ENCODE measurements at places on chromosomes 1 and 21.
A peak's percentile ranks its signal among the peaks of the same experiment; 100 is the strongest.

DNA sequence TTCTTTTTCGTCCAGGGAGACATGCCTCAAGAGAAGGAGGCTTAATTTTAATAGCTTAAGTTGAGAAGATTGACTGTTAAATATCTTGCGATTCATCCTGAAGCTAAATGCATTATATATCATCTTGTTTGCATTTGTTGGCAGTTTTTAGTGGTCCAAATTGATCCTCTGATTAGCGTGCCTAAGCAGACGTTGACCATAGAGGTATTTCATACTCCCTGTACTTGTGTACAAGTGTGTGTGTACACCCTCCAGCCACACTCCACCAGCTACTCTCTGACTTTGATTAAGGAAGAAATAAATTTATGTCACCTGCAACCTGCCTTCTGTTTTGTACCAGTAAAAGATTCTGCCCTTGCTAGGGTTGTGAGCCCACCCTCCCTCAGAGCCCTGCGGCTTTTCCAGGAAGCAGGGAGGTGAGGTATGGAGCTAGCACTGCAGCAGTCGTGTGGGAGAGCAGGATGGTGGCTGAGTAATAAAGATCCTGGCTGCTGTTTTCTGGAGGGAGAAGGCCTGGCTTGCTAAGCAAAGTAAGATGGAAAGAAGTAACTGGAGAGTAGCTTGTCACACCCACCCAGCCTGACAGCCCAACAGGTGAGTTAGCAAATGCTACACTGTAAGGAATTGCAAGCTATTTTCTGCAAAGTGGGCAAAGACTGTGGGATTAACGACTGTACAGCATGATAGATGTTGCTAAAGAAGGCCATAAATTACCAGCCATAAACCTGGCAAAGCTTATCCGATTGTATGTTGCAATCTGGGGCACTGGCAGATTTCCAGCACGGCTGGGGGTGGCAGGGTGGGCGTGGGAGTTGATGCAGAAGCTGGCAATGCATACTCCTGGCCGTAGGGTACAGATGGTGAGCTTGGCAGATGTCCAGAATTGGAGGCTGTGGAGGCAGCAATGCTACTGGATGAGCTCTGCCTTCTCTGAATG, 170.2 kb downstream of the TNR start:
- DNase-seq, result no peak

- no peak for DNase-seq
These were observed 11.6 kb downstream of the PCBP3 start for GRCh38 chr21:45655124-45655523.

DNA sequence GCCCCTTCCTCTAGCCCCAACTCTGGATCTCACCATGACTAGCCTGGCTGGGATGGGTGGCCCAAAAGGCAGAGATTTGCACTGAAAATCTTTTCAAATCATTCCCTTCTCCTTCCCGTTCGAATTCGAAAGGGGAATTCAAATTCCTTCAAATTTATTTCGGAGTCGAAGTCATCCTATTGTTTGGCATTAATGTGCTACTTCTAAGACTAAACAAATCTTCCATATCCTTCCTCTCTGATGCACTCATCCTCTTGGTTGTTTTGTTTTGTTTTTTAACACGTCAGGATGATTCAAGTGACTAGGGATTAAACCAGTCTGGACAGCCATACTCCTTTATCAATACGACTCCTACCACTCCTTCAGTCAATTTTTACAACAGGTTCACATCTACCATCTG, 95.5 kb upstream of the SGIP1 start:
- no peak for DNase-seq

DNA sequence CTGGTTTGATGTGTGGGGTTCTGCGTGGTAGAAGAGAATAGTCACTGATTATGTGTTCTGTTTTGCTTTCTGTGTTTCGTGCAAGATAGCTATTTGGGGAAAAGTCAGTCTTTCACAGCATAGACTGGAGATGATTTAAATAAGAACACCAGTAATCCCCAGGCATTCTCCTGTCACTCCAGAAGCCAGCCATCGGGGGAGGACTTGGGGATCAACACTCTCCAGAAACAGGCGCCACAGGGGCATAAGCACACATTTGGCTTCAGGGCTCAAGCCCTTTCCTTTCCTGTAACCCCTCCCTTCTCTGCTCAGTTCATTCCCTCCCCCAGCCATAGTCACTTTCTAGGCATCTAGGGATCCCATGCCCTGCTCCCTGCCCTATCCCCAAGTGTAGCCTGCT, 97.3 kb upstream of the BEND5 start:
- no peak for DNase-seq

GRCh38 chr1:90936731-90937130, 85.1 kb downstream of the ZNF644 start:
- DNase-seq, result no peak

DNA sequence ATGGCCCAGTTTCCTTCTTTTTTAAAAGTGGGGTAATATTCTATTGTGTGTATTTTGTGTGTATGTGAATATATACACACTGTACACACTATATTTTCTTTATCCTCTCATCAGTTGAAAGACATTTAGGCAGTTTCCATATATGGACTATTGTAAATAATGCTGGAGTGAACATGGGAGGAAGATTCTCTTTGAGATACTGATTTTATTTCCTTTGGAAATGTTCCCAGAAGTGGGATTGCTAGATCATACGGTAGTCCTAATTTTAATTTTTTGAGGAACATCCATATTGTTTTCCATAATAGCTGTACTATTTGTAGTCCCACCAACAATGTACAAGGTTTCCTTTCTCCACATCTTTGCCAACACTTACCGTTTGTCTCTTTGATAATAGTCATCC, 51.0 kb downstream of the F3 start:
- DNase-seq, result no peak

GRCh38 chr1:61175976-61176375, 93.6 kb downstream of the NFIA start:
- no peak for DNase-seq

DNA sequence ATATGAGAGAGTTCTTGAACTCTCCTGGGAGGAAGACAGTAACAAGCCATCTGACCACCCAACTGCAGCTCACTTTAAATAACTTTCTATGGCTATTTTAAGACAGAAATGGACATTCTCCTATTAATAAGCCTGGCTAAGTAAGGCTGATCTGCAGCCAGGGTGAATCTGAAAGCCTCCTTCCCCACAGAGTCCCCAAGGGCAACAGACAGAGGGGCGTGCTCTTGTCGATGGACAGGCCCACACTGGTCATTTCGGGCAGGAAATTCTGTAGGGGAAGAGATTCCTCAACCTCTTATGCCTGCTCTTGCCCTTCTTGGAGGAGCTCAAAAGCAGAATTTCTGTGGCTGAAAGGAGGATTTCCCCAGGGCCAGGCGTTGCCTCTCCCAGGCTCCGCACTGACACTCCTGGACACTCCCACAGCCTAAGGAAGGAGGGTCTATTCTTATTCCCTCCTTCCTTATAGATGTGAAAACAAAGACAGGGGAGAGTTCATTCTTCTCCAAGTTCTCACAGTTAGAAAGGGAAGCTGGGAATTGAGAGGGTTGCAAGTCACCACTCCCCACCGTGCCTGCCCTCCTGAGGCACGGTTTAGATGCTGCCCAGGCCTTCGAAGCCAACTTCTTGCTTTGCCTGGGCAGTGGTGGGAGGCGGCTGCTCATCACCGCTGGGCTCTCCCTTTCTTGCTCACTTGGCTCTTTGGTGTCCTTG, 17.9 kb upstream of the KANK4 start:
- DNase-seq, result no peak

- DNase-seq, result no peak
These were observed 22.5 kb upstream of the GBP5 start for GRCh38 chr1:89295187-89295586.

DNA sequence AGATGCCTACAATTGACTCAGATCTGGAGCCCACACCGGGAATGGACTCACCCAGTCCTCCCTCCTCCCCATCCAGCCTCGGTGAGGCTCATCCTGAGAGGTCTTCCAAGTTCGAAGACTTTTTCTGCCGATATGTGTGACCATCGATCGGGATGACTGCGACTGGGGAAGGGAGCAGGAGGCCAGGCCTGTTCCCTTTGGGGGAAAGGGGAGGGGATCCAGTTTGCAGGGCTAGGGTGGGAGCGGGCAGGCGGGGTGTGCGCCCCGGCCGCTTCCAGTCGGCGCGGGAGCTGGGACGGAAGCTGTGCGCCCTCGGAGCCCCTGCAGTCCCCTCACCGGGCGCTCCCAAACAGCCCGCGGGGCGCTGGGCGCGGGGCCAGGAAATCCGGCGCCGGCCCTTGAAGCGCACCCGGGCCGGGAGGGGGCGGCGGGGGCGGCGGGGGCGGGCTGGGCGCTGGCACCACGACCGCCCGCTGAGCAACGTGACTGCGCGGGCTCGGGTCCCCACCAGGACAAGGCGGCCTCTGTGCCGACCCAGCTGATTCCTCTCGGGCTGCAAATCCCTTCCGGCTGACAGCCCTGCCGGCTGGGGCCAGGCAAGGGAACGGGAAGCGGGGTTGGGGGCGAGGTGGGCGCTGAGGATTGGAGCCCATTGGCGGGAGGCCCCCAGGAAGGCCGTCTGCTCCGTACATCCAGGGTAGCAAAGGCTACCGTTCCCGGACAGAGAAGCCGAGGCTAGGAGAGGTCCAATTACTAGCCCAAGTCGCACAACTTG, 103.9 kb downstream of the EBNA1BP2 start:
- DNase-seq, result no peak

DNA sequence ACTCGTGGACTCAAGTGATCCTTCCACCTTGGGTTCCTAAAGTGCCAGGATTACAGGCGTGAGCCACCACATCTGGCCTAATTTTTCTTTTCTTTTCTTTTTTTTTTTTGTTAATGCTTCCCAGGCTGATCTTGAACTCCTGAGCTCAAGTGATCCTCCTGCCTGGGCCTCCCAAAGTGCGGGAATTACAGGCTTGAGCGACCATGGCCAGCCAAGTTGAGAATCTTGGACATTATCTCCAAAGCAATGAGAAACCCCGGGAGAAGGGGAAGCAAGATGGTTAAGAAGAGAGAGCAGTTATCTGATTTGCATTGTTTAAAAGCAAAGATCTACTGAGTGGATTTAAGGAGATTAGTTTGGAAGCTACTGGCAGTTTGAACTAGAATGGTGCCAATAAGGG, 9.1 kb downstream of the HIPK1 start:
- DNase-seq, result no peak

- DNase-seq, result no peak
These were observed 112.8 kb upstream of the SLC35F3 start for GRCh38 chr1:233791721-233792120.

DNA sequence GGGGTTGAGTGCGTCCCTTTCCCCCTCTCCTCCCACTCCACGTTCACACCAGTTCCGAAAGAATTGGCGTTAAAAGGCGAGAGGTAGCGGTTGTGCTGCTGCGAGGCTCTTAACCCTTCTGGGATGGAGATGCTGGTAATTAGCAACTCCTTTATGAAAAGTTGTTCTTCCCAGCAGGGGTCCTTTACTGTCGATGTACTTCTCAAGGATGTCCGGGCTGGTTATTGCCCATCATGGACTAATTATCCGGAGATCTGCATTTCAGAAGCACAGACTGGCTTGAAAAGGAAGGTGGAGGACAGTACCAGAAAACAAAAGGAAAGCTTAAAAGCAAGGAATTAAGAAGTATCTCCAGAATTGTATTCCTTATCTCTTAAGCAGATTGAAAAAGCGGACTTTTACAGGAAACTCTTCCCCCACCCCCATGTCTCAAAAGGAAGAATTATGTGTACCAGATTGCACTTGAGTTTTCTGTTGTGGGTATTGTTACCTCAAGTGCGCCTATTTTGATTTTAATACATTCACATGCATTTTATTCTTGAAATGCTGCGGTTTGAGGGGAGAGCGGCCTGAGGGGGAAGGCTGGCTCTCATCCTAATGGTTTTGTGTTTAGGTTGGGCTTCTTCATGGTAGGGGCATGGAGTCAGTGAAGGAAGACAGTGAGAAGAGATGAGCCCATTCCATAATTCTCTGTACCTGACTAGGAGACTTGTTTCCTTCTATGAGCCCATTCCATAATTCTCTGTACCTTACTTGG, 1.5 kb downstream of the AK4 start:
- DNase-seq, result no peak

DNA sequence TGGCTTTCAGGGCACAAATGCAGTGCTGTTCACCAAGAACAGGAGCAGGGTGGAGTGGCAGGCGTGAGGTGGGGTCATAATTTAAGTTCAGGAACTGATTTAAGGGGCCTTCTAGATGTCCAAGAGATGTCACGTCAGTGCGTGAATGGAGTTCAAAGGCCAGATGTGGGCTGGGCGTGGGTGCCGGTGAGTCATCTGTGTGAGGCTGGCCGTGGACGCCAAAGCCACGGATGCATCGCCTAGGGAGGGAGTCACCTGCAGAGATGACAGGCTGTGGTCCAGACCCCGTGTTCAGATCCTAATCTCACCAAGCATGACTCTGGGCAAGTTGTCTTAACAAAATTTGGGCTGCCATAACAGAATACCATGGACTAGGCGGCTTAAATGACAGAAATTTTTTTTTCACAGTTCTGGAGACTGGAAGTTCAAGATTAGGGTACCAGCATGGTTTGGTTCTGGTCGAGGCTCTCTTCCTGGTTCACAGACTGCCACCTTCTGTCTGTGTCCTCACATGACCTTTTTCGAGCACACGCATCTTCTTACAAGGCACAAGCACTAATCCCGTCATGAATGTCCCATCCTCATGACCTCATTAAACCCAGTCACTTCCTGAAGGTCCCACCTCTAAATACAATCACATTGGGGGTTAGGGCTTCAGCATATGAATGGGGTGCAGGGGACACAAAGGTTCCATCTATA, 109.6 kb downstream of the PRDM2 start:
- DNase-seq, result no peak

DNA sequence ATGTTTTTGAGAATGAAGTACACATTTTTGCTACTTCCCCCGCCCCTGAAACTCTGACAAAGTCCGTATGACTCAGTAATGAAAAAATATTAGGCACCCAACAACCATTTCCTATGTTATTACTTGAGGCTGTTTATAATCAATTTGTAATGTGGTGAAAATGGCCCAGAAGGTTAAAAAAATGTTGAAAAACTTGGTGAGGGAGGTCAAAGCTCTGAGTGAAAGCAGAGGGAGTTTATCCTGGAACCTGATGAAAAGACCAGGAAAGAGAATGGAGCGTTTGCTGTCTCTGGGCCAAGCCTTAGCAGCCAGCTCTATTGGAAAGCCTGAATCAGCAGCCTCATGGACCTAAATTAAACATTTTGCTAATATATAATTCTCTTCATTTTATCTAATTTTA, 367.7 kb upstream of the NEGR1 start:
- DNase-seq, result no peak

DNA sequence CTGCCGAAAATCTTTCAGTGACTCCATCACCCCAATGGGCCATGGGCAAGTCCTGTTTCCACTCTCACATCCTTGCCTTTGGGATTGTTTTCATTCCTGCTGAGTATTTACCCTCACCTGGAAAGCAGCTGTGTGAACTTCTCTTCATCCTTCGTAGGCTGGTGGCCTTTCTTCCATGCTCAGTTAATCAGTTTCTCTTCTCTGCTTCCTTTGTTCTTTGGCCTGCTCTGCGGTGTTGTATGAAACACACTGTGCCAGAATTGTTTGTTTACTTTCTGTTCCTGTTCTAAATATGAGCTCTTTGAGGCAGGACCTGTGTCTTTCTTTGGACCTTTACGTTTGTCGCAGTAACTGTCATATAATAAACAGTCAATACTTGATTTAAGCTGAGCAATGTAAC, 48.6 kb downstream of the ITSN1 start:
- no peak for DNase-seq

GRCh38 chr1:32200226-32201010, at the start of gene CCDC28B:
TSS of gene CCDC28B (plus strand) at chr1:32200595. CDS start at chr1:32201936, 1,341 bp downstream.
- peak; percentile 37 for DNase-seq

GRCh38 chr1:29417971-29418370, 181.6 kb downstream of the PTPRU start:
- no peak for DNase-seq
